ENCODE measurements at places on chromosomes 6 and 20.
A peak's percentile ranks its signal among the peaks of the same experiment; 100 is the strongest.

GRCh38 chr6:70413992-70414494 lies 735 bp downstream of the FAM135A start:
- no peak for DNase-seq

- no peak for DNase-seq
Measured at GRCh38 chr20:46563170-46563859, 12.9 kb upstream of the OCSTAMP start.

- no peak for DNase-seq
Measured at GRCh38 chr20:1711826-1712601, 54.4 kb upstream of the SIRPG start.

- DNase-seq = peak; percentile 61
Measured at GRCh38 chr6:259901-260508, 32.3 kb upstream of the DUSP22 start.

DNA sequence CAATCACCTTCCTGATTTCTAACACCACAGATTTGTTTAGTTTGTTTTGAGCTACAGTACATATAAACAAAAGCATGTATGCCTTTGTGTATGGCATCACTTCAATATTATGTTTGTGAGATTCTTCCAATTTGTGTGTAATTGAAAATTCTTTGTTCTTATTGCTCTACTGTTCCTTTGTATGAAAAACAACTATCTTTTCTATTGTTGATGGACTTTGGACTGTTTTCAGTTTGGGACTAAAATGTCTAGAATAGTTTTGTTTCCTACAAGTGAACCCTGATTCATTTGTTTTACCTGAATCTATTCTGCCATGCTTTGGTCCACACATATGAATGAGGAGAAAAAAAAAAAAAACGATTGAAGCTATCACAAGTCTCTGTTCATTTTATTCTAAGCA lies 21.2 kb upstream of the ZNF184 start:
- no peak for DNase-seq

DNA sequence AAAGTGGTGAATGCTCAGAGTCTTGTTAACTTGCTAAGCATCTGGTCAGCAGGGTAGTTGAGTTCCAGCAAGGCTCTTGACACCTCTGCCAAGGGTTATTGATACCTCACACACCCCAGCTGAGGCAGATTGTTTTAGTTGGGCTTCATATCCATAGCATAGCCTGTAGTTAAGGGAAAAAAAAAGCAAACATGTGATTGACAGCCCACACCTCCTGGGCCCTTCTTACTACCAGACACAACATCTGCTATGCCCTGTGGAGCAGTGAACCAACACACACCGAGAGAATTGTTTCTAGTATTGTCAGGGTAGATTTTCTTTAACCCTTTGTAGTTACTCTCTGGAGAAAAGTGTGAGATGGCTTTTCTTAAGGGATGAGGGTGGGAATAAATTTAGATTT lies 697.0 kb upstream of the POU3F2 start:
- no peak for DNase-seq

DNA sequence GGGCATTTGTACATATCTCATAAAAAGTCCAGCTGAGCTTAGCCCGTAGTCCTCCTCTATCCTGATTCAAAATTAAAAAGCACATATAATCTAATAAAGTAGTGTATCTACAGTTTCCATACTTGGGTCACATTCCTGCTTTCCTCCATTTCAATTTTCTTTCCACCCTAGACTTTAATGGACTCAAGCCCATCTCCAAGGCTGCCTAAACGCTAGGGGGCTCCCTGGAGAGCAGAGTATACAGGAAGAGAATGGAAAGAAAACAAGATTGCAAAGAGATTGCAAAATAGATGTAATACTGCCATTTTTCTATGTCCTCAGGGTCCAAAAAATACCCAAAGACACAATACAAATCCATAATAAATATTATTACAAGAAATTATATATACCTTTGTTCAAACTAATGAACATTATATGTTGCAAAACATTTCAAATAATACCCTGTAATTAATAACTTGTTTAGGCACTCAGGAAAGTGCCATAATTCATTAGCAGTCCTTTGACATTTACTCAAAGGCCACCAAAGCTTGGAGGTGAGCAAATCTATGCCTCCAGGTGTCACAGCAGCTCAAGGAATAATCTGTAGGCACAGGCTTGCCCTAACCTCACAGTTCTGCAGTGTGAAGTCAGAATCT lies 2.4 kb upstream of the MCM3 start:
- DNase-seq = no peak
